ENCODE measurements at places on chromosomes 1 and 21.

- DNase-seq, result no peak
Measured at GRCh38 chr21:44047996-44048560, 36.0 kb downstream of the TRAPPC10 start.

GRCh38 chr1:183164340-183164739 is 21.7 kb upstream of the LAMC2 start:
- DNase-seq, result no peak

DNA sequence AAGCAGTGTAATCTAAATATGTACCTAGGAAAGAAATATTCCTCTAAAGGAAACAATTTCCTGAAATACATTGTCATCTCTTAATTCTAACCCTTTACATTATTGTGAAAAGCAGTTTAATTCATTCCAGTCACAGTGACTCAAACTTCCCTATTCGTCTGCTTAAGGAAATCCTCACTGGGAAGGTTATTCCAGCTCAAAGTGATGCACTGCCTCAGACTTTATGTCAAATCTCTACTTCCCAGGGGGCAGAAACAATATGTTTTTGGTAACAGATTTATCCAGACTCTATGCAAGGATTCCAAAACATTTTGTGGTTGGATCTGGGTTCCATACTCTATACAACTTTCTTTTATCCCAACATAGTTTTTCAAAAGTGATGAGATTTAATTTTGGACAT is 145.2 kb downstream of the NTMT2 start:
- DNase-seq, result no peak

DNA sequence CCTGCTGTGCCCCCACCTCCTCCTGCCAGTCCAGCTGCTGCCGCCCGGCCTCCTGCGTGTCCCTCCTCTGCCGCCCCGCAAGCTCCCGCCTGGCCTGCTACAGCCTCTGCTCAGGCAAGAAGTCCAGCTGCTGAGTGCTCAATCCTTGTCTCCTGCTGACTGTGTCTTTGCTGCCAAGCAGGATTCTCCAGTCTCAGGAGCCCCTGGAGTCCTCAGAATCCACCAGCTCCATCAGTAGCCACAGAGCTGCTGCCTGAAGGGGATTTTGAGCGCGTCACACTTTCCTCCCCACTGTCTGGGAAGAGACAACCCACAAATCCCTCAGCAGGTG is 973 bp downstream of the KRTAP10-11 start:
- no peak for DNase-seq

DNA sequence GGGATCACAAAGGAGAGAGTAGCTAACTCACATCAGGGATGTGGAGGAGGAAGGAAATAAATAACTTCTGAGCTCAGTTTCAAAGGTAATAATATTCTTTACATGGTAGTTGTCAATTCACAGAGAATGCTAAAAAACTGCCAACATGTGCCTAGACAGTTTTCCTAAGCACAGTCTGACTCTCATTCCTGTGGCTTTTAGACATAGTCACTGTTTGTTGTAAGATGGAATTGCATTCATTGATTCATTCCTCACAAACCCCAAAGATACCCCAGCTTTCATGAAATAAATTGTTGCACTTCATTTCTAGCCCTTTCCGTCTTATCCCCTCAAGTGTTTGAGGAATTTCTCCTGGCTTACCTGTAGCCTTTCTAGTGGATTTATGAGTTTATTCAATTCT is 263.9 kb downstream of the NTNG1 start:
- no peak for DNase-seq

GRCh38 chr1:43934101-43934985 is 742 bp downstream of the ARTN start:
- peak; percentile 67 for DNase-seq

DNA sequence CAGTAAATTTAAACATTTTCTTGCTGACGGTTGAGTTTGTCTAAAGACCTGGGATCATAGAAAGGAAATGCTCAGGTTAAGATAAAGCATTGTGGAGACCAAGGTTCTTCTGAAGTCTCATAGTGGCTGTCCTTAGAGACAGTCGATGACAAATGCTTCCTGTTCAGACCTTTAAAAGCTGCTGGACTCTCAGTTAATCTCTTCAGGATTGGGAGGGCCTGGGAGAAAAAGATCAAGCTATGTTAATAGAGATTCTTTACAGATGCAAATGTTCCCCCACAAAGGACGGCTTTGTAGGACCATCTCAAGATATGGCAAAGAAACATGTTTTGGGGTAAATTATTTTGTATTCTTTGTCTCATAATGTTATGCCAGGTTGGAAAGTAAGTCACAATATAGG is 124.7 kb upstream of the COL6A1 start:
- no peak for DNase-seq

- no peak for DNase-seq
Measured at GRCh38 chr21:43278766-43279577, 110.2 kb downstream of the CRYAA start.

DNA sequence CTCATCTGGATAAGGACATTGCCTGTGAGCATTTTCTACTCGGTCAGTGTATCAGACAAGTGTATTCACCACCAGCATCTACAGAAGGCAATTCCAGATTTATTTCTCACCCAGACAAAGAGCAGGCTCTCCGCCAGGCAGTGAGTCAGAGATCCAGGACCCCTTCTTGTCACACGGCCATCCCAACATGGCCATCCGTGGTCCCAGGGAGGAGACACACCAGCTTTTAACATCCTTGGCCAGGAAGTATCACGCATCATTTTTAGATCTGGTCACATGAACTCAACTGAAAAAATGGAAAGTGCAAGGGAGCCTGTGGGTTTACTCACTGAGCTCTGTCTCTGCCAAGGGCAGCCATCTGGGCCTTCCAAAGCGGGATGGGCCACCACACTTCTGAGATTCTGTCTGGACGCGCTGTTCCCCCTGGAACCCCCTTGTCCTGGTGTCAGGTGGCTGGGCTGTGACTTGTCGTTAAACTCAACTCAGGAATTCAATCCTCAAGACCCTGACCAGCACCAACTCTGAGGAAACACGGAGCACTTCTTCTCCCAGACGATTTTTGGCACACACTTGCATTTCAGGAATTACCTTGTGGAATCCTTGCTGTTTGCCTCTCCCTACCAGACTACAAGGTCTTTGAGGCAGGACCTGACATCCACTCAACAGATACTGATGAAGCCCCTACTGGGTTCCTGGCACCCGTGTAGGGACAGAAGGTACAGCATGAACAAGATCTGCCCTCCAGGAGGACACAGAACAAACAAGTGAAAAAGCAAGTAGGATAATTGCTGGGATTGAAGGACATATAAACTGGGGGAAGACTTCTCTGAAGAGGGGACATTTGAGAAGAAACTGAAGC is 21.6 kb upstream of the CCSAP start:
- no peak for DNase-seq

- no peak for DNase-seq
Measured at GRCh38 chr21:37843191-37843590, 73.1 kb downstream of the KCNJ6 start.

DNA sequence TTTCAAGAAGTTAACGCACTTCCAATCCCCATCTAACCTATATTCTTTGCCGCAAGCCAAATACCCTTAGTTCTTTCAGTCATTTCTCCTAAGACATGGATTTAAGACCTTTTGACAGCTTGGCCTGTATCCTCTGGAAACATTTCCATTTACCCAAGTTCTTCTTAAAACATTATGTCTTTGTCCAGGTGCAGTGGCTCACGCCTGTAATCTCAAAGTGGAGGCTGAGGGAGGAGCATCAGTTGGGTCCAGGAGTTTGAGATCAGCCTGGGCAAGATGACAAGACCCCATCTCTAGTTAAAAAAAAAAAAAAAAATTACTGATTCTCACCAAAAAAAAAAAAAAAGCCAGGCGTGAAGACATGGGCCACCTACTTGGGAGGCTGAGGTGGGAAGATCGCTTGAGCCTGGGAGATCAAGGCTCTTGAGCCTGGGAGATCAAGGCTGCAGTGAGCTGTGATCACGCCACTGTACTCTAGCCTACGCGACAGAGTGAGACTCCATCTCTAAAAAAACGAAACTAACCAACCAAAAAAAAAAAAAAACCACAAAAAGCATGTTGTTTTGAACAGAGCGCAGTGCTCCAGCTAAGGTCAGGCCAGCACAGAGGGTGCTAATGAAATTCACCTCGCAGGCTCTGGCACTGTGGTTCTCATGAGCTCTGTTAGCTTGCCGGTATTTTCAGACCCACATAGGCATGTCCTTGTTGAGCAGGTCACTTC is 36.0 kb downstream of the NUAK2 start:
- peak; percentile 59 for DNase-seq

DNA sequence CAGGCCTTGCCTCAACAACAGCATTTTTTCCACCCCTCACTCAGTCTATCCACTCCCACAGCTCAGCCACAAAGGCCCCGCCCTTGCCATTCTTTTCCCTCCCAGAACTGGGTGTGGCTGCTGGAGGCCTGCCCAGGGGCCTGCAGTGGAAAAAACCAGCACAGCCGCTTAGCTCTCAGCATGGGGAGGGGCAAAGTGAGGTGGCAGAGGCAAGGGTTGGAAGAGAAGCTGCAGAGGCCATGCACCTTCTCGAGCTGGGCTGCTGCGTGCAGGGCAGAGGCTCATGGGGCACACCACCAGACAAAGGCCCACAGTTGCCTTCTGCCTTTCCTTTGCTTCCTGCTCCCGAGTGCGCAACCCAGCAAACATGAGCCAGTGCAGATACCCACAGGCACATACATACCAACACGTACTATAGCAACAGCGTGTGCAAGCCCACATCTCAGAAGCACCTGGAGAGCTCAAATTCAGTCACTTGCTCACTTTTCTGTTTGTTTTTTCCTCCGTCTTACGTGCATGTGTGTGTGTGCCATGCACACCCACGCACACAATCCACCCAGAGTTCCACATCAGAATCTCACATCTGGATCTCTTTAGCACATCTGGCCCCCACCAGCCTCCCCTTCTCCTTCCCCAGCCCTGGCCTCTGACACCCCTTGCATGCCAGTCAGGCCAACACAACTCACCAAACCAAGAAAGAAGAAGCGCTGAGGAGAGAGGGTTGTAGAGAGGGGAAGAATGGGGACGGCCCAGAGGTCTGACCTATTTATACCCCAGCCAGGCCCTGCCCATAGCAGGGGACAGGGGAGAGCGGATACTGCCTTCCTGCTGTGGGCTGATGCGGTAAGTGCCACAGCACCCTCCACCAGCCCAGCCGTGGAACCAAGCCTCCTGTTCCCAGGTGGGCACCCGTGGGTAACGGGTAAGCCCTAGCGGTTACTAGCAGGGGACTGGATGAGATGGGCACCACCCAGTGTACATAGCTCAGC is at the start of gene S100A4:
Gene S100A4 (minus strand): TSS at position 740 of the 989 bp plus-strand sequence. CDS start 1,012 bp downstream, outside the sequence.
- DNase-seq, result peak; percentile 91

DNA sequence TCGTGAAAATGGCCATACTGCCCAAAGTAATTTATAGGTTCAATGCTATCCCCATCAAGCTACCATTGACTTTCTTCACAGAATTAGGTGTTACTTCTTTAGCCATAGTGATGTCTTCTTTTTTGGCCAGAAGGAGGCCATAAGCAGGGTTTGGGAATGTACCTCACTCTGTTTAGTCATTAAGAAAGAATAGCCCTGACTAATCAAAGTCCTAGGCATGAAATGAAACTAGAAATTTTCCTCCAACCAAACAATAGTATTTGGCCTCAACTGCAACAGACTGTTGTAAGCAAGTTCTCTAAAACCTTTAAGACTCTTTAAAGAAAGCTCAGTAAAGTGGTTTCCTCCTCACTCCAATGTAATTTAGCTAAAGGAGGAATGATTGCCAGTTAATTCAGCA is 163.9 kb downstream of the AKT3 start:
- peak; percentile 1 for DNase-seq

DNA sequence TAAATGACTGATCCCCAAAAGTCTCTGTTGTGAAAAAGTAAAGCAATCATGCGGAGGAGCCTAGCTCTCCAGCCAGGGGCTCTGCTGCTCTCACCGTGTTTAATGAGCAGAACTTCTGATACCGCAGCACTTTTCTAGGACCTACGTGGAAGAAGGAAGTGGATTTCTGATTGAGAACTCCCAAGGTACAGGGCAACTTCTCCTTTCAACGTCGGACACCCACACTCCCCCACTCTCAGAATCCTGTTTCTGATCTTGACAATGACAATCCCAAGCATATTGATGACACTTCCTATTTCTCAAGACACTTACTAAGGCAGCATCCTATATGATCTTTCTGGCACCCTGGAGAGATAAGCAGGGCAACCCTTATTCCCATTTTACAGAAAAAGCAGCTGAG is 78.4 kb downstream of the PROX1 start:
- DNase-seq, result no peak

DNA sequence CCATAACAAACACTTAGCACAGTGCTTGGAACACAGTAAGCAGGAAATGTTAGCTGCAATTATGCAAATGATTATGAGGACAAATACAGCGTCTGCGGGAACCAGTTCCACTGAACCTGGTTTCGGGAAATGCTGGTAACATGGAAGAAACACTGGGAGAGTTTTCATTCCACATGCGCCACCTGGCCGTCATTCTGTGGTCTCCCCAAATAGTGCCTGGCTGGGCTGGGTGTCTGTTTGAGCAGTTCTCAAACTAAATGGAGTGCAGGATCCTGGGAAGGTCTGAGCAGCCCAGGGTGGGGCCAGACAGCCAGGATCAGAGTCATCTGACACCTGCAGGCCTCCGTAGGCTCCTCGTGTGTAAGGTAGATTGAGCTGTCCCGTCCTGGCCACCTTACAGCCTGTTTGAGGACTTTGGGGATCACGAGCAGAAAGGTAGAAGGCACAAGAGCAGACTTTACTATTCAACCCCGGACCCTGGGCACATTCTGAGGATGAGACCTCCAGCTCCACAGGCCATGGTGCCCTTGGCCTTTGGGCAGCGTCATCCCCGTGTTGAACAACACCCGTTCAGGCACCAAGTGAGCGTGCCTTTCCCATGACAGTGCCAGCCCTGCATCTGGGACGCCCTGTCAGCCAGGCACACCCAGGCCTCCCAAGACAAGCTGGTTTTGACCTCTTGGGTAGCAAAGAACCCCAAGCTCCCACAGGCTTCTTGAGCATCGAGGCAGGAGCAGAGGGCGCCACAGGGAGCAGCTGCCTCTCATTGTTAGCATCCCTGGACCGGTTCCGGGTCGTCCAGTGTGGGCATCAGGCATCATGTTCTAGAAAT is 101.9 kb downstream of the PRDM2 start:
- DNase-seq, result no peak

GRCh38 chr1:25648681-25649440 is 32.3 kb downstream of the MAN1C1 start:
- DNase-seq, result no peak

DNA sequence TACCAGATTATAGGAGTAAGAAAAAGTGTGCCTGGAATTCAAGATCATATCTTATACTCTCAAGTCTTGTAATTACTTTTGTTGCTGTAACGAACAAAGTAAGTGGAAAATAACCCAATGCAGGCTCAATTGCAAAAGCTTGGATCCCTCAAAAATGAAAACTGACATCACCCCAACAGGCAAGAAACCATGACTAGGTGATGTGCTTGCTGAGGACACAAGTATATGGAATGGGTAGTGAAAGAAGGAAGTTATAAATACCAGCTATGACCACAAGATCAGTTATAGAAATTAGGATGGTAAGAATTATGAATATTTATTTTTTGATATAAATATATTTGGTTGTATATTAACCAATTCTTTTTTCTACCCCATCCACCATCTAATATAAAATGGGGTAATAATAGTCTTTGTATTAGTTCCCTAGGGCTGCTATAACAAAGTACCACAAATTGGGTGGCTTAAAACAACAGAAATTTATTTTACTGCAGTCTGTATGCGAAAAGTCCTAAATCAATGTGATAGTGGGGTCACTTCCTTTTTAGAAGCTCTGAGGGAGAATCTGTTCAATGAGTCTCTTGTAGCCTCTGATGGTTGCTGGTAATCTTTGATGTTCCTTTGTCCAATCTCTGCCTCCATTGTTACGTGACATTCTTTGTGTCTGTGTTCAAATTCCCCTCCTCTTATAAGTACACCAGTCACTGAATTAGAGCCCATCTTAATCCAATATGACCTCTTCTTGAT is 45.0 kb downstream of the DUSP10 start:
- DNase-seq, result peak; percentile 63

All from MV-4-11 (cell line).